Hepatocyte (in vitro differentiated cells): ENCODE measurements at places on chromosomes 1 and 21. TPM values are rescaled to one million over a fixed set of nuclear protein-coding genes. Genes with fewer than 3 reads are reported as not detected.

DNA sequence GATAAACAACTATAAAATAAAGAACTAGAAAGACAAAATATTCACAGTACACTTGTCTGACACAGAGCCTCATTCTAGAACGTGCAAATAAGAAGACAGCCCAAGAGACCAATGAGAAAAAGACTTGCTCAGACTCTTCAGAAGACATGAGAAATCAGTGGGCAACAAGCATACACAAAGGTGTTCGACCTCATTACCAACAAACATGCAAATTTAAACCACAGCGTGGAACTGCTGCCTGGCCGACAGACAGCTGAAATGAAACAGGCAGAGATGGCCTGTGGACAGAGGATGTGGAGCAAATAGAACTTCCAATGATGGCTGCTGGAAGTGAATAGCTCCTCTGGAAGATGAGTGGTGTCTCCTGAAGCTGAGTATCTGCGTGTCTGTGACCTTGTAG is 22.4 kb upstream of the COL6A1 start:
- DNase-seq: no peak

- peak; percentile 62 for DNase-seq
Measured at GRCh38 chr1:228809621-228810394, 74.5 kb downstream of the RHOU start.

DNA sequence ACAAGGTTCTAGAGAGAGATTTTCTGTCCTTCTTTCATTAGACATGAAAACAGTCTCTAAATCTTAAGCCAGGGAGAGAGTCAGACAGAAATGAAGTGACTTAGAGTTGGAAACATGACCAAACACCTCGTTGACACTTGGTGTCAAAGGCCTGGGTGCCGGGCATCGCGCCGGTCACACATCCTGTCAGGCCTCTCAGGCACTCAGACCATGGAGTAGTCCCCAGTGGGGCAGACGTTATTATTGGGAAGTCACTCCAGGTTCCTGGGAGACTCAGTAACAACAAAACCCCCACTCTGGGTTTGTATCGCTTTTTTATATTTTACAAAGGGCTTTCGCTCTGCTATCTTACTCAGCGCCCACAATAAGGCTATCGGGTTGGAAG is 25.8 kb downstream of the KCNN3 start:
- DNase-seq: no peak

GRCh38 chr1:231103961-231104360 is 57.9 kb upstream of the TRIM67 start:
- no peak for DNase-seq

DNA sequence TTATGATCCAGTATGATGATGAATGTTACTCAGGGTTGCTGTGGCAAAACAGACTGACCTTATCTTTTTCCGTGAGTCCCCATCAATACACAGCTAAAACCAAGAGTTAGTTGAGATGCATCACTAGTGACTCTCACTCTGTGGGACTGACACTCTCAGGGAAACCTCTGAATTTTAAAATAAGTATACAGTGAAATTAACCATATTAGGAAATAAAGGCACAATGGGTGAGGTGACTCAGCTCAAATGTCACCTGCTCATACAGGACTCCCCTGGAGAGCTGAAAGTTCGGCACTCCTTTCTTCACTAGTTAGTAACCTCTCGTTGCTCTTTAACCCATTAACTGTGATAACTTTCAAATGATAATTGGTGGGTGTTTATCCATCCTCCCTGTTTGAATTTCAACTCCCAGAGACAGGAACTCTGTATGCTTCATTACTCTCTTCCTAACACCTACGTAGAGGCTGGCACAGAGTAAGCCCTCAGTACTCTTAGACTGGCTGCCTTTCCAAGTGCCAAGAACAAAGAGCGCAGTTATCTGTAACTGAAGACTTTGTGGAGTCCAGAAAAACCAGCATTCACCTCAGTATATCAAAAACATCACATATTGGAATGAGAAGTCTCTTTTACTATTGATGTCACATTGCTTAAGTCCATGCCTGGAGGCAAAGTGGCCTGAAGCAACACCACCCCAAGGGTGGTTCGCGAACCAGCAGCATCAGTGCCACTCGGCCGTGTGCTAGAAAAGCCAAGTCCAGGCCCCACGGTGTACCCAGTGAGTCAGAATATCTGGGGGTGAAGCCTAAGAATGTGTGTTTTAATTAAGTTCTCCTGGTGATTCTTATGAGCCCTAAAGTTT is 91.1 kb downstream of the NIBAN1 start:
- no peak for DNase-seq

GRCh38 chr1:39395357-39395831 is 96.0 kb upstream of the BMP8A start:
- peak; percentile 27 for DNase-seq

DNA sequence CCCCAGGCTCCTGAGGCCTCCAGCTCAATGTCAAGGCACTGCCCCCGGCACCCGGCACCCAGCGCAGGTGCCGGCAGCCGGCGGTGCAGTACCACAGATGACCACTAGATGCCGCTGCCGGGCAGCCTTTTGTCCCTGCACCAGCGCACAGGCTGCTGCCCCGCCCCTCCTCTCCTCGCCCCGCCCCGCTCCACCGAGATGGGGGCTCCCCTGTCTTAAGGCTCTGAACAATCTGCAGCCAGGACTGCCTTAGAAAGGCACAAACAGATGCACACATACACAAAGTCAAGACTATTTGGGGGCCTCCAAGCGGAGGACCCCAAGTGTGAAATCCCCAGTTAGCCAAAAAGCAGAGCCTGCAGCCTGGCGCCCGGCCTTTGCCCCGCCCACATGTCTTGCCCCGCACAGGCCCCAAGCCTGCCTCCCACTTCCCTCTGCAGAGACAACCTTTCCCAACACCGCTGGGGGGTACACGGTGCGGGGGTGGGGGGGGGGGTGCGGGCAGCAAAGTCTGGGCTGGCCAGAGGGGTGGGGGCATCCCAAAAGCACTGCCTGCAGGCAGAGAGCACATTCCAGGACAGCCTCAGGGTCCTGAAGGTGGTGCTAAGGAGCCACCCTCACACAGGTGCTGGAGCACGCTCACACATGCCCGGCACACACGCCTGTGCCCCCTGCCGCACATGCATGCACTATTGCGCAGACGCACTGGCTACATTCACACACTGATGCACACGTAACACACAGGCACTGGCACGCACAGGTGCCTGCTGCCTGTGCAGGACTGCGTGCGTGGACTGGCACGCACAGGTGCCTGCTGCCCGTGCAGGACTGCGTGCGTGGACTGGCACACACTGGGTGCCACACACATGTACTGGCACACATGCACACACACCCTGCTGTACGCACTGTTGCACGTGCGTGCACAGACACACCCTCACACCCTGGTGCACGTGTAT is 37.1 kb downstream of the ARHGEF16 start:
- DNase-seq: peak; percentile 85

DNA sequence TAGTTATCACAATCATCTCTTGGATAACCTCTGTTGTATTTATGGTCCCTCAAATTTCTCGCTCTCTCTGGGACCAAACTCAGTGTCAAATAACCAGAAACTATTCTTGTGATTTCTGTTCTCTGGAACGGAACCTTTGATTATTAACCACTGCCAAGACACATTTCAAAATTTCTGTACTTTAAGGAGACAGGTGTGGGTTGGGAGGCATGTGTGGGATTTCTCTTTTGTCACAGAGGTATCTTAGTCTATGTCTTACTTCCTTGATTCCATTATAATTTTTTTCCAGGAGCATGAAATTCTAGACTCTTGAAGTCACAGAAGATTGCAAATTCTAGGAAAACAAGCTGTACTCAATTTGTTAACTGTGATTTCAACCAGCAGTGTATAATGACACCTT is 919.0 kb upstream of the B3GALT2 start:
- no peak for DNase-seq

The SERTAD4 gene
- polyA plus RNA-seq: 2.8 and 4.7 TPM in 2 replicates

The DYNLT4 gene
- polyA plus RNA-seq: 2.2 and 3.0 TPM in 2 replicates

The SPRR4 gene
- polyA plus RNA-seq: not detected in 2 replicates

The CLCA1 gene
- polyA plus RNA-seq: 2.0 and 3.5 TPM in 2 replicates

The TSPEAR gene
- 0.35 and 0.66 TPM in 2 replicates for polyA plus RNA-seq

The FAM3B gene
- polyA plus RNA-seq: 45.3 and 49.7 TPM in 2 replicates

The SPATA45 gene
- 0.44 and 0.57 TPM in 2 replicates for polyA plus RNA-seq

The LCE1E gene
- not detected in 2 replicates for polyA plus RNA-seq

The NMNAT1 gene
- polyA plus RNA-seq: 6.8 TPM in 2 replicates

The PPIAL4G gene
- polyA plus RNA-seq: 0.10 TPM in 1 of 2 replicates, not detected in the other

The OLIG2 gene
- not detected in 2 replicates for polyA plus RNA-seq

The CYP4Z1 gene
- polyA plus RNA-seq: 0.66 TPM in 1 of 2 replicates, not detected in the other
